ENCODE measurements at places on chromosomes 2 and 18.

- DNase-seq = no peak
Observed at GRCh38 chr2:216915557-216916150, 55.8 kb upstream of the TNP1 start.

DNA sequence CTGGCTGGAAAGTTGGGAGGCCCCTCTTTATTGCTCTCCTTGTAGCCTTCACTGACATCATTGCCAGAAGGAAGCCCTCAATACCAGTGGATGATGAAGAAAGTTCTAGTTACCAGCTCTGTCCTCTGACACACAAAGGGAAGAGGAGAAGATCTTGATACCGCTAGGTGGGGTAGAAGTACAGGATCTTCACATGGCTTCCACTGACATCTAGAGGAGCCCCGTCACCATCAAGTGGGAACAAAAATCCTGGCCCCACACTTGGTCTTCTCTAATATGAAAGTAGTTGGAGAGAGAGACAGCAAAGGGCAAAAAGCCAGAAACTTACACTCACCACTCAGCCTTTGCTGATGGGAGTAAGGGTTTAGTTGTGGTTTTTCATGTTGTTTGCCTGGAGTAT lies 12.4 kb downstream of the XIRP2 start:
- no peak for DNase-seq

DNA sequence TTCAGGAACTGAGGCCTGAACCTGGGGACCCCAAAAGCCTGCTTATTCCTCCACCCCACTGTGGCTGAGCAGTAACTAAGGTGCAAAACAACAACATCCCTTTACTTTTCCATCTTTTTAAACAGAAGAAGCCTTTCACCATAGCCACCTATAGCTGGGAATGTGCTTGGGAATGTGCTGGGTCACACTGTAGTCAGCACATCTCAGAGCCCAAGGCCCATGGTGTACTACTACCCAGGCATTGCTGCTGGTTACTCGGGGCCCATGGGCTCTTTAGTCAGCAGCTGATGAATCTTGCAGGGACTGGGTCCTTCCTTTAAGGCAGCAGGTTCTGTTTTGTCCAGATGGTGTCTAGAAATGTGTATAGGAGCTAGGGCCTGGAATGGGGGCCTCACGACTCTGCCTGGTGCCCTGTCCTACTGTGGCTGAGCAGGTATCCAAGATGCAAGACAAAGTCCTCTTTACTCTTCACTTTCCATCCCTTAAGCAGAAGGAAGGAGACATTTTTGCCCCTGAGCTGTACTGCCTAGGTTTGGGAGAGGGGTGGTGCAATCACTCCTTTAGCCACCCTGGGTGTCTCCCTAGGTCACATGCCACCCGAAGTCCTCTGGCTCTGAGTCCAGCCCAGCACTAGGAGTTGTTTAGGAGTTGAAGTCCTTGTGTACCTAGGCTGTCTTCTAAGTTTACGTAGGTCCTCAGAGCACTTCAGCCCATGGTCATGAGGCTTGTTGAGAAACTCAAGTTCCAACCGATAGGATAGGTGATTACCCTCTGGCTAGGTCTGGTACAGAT lies 70.1 kb downstream of the OXER1 start:
- DNase-seq = no peak

- DNase-seq = peak; percentile 18
Observed at GRCh38 chr2:201643216-201643890, at the start of gene TMEM237. TMEM237 (minus strand) TSS chr2:201643503; CDS start chr2:201643400, 103 bp downstream.

Measured in activated T-helper 9 cell treated with anti-CD3 and anti-CD28 coated beads, Interleukin-2, amount 50 U/mL, for 16 hours (primary cell).